ENCODE measurements at places on chromosomes 16 and 17.

DNA sequence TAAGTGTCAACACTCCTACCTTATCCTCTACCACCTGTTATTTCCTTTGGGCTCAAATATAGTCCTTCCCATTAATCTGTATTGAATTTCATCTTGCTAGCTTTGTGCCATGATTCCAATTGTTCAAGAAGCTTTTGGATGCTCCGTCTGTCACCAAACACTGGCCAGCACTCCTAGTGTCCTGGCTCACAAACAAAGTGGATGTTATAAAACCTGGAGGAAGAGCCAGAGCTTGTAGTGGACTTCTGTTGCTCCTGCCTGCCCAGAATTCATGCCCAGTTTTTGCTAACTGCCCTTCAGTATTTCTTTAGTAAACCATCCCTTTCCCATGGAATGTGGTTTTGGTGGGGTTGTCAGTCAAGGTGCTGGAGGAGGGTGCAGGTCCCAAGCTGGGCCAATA, 77.2 kb upstream of the HS3ST2 start:
- DNase-seq: peak; percentile 5

GRCh38 chr16:46857368-46857945, 26.5 kb upstream of the C16orf87 start:
- DNase-seq: peak; percentile 88

- DNase-seq: no peak
These were observed 27.6 kb downstream of the PRKAR1A start for GRCh38 chr17:68539548-68540467.

GRCh38 chr17:62703261-62703775, 75.8 kb downstream of the MRC2 start:
- DNase-seq: no peak

- DNase-seq: peak; percentile 84
These were observed 2.7 kb downstream of the XYLT1 start for GRCh38 chr16:17467923-17468540.

DNA sequence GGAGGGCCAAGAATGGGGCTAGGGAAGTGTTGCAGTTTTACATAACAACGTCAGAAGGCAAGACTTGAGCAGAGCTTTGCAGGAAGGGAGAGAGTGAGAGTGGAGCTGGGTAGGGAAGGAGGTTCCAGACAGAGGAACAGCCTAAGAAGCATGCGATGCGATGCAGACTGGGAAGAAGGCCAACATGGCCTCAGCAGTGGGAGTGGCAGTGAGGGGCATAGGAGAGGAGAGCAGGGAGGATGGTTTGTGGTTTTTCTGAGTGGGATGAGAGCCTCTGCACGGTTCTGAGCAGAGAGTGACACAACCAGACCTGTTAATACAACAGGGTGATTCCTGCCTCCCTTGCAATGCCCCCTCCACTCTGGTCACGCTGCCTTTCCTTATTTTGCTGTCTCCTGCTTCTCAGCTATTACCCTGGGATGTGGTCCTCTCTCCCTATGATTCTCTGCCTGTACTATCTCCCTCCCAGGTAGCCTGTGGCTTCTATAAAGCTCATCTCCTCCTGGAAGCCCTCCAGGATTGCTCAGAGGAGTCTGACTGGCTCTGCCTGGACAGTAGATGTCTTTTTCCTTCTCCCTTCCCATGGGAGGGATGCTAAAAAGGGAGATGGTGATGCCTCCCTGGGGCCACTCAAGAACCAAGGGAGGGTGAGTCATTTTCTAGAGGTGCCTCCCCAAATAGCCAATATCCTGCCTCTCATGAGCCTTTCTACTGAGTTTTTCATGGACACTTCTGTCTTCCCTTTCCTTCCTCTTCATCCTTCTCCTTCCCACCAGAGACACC, 38.7 kb upstream of the NGFR start:
- DNase-seq: no peak

DNA sequence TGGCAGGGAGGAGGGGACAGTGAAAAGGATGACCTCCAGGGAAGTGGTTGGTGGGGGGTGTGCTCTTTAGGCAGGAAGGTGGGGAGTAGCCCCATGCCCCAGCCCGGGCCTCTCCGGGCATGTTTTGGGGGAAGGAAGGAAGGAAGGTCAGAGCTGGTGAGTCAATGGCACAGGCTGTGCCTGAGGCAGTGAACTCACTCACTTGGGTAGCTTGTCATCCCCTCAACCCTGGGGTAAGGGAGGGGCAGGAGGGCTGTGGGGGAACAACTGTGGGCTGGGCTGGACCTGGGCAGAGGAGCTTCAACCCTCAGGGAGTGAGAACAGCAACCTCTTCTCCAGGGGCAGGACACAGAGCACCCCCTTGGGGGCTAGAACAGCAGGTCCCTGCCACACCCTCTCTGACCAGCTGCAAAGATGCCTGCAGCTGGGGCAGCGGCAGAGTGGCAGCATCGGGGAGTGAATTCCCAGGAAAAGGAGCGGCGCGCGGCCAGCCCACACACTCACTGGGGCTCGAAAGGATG, 6.3 kb downstream of the CSF3 start:
- DNase-seq: no peak

DNA sequence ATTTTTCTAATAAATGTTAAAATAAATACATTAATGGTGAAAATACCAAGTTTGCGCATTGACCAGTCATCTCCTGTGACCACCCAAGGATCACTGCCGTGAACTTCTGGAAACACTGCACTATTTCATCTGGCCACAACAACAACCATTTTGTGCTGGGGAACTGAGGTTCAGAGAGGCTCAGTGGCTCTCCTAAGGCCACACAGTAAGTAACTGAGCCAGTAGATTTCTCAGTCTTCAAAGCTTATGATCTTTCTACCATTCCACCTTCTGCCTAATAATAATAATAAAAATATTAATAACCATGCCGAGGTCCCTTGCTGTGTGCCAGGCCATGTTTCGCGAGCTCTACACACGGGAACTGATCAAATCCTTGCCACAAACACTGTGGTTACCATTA, 182.0 kb downstream of the IRF8 start:
- DNase-seq: no peak

DNA sequence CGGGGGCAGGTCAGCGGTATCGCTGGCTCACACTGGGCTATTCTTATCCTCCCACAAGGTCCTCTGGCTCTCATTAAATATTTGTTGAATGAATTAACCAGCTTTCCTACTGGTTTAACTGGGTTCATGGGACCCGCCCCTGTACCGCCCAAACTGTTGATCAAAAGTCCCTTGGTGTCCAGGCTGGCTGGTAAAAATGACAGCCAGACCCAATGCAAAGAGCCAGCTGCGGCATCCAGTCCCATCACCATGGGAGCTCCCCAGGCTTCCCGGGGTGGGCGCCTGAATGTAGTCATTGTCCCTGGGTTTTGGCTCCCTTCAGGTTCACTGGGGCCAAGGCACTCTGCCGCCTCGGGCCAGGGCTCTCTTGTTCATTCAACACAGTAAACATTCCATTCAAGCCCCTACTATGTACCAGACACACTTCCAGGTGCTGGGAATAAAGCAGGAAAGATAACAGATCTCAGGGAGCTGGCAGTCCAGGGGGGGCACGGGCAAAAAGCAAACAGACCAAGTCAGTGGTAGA, 11.7 kb upstream of the ATP2C2 start:
- DNase-seq: no peak

DNA sequence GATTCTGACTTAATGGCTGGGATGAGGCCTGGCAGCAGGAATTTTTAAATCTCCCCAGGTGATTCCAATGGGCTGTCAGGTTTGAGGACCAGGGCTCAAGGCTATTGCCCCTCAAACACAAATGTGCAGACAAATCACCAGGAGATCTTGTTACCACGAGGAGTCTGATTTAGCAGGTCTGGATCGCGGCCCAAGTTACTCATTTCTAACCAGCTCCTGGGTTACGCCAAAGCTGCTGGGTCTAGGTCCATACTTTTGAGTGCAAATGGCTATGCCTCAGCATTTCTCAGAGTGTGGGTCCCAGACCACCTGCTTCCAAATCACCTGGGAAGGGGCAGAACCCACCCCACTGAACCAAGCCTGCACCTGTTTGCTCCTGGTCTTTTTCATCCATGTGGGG, 33.1 kb downstream of the CNGB1 start:
- no peak for DNase-seq

GRCh38 chr17:79925242-79925957, 86.2 kb upstream of the CBX4 start:
- DNase-seq: no peak

GRCh38 chr17:336110-337021, 16.2 kb downstream of the RPH3AL start:
- DNase-seq: peak; percentile 95

DNA sequence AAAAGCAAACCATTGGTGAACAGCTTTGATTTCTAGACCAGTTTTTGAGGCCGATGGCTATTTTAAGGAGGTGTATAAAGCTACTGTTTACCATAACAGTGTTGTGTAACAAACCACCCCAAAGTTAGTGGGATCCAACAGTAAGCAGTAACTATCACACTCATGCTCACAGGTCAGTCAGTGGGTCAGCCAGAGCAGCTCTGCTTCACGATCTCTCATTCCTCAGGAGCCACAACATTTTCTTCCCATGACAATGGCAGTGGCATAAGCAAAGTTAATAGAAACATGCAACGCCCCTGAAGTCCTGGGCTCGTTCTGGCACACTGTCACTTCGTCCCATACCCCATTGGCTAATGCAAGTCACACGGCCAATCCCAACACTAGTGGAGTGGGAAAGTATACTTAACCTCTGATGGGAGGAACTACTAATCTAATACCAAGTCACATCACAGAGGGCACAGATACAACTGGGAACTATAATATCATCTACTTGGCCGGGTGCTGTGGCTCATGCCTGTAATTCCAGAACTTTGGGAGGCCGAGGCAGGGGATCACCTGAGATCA, 28.0 kb upstream of the B4GALNT2 start:
- no peak for DNase-seq

DNA sequence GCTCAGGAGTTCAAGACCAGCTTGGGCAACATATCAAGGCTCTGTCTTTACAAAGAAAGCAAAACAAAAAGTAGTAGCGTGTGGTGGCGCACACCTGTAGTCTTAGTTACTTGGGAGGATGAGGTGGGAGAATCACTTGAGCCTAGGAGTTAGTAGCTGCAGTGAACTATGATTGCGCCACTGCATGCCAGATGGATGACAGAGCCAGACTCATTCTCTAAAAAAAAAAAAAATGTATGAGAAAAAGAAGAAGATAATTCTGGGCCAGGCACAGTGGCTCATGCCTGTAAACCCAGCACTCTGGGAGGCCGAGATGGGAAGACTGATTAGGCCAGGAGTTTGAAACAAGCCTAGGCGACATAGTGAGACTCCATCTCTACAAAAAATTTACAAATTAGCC, 28.5 kb downstream of the STAT5B start:
- no peak for DNase-seq
